ENCODE measurements at places on chromosomes 12 and 14. TPM values are rescaled to one million over a fixed set of nuclear protein-coding genes. Genes with fewer than 3 reads are reported as not detected.

GRCh38 chr14:38786921-38787320 lies 316.1 kb downstream of the SEC23A start:
- no peak for DNase-seq

DNA sequence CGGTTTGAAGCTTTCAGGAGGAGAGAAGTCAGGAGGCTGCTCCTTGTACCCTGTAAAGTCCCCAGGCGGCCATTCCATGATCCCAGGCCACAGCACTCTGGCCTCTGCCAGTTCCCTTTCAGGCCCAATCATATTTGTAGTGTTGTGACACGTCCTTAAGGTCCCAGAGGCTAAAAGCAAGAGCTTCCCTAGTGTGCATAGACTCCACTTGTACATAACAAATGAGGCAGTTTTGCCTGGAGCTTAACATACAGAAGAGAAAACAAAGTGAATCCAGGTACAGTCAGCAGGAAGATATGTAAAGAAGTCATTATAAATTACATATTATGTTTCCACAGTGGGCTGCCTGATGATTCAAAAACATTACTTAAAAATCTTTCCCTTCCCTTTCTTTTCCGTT lies 81.1 kb upstream of the RPH3A start:
- no peak for DNase-seq

Gene TMEM19
- total RNA-seq: 22.5 TPM

DNA sequence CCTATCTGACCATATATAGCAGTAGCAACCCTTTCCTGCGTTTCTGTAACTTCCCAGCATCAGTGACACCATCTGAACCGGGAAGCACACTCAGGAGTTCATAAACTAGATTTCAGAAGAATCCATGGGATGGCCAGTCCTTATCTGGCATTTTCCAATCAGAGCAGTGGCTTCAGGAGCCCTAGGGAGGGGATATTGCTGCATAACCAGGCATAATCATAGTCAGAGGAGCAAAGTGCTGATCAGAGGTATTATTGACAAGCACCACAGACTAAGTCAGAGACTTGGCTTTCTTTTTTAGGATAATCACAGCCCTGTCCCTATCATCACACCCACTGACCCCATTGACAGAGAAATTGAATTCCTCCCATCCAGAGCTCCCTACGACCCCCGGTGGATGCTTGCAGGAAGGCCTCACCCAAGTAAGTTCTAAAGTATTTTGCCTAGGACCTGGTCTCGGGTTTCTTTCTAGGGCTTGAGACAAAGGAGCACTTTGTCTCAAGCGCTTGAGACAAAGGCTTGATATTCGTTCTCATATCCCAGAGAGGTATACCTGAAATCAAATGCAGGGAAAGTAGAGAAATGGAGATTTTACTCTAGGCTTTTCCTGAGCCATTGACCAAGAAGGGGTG lies 55.1 kb downstream of the FOXN4 start:
- no peak for DNase-seq

DNA sequence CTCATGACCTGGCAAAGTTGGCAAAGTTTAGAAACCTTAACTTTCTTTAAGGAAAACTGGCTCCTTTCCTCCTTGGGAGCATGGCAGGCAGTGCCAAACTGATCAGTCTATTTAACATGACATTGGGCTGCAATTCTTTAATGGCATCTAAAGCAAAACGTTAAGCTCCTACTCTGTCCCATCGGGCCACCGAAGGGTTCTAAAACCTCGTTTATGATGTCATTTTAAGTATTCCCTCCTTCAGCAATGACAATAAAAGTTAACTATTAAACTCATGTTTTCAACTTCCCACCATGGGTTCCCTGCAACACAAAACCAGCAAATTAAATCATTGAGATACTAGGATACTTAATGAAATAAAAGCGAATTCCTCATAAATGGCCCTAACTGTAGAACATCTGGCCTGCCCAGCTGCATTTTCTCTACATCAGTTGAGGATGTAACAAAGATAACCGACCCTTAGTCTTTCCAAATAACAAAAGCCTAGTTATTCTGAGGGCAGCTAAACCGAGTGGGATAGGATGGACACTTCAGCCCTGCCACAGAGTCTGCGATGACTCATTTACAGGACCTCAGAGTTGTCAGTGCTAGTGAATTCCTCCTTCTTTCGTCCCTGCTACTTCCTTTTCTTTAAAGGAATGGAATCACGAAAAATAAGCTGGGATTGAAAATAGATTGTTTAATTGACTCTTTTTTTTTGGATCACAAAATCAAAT lies 34.5 kb upstream of the RIC8B start:
- no peak for DNase-seq
